CMK (cell line): ENCODE measurements at places on chromosomes 5 and 9.

- no peak for DNase-seq
Measured at GRCh38 chr9:104784098-104784497, 20.2 kb downstream of the NIPSNAP3B start.

GRCh38 chr5:112684121-112684520, 53.6 kb upstream of the APC start:
- DNase-seq: no peak

DNA sequence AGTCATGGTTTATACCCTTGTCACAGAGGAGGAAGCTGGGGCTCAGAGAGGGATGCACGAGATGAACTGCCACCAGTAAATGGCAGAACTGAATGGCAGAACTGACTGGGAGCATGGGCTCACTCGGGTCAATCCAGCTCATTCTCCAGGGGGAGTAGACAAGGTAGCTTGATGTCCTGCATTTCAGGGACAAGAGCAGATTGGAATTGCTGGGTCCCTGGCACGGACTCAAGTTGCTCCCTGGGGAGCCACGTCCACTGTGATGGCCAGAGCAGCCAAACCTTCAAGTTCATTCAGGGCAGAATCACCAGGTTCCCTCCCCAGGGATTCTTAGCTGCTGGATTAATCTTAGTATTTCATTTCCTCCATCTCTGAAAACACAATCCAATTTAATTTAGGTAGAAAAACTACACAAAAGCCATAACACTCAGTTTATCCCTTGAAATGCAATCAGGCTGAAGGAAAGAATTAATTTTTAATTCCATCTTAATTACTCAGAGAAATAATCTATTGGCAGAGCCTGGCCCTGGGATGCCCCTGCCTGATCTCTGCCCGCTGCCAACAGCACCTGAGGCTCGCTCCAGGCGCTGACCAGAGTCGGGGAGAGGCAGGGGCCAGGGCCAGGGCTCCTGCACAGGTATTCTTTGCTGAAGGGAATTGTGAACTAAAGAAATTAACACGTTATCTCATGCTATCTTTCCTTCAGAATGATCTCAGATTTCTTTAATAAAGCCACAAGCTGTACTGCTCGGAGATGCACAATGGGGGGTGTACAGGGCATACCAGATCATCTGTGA, 42.0 kb upstream of the UNC5A start:
- DNase-seq: no peak

DNA sequence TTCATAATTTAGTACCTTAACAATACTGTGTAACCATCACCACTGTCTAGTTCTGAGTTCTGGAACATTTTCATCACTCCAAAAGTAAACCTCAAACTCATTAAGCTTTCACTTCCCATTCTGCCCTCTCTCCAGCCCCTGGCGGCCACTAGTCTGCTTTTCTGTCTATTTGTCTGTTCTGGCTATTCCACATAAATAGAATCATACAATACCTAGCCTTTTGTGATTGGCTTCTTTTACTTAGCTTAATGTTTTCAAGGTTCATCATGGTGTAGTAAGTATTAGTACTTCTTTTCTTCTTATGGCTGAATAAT, 138.7 kb downstream of the RAPGEF6 start:
- no peak for DNase-seq

DNA sequence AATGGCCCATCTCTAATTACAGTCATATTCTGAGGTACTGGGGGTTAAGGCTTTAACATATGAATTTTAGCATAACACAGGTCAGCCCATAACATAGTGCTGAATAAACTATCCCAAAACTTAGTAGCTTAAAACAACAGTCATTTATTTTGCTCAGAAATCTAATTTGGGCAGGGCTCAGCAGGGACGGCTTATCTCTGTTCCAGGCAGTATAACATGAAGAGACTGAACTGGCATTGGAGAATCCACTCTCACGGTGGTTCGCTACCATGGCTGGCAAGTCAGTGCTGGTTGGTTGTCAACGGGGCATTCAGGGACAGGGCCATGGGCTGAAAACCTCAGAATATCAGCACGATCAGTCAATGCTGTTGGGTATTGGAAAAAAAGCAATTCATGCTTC, 520.8 kb upstream of the DAP start:
- DNase-seq: no peak

DNA sequence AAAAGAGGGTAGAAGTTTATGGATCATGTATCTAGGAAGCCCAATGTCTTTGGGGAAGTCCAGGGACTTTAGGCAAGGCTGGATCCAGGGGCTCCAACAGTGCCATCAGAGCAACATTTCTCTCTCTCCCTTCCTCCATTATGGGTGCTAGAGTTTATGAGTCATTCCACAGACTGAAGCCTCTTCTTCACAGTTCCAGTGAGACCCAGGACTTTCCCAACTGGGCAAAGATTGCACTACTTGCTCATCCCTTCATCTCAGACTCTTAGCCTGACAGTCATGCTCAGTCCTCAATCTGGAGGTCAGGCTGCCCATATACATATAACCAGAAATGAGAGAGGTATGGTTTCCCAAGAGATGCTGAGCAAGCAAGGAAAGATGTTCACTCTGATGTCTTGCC, 110.7 kb downstream of the FEM1C start:
- no peak for DNase-seq

DNA sequence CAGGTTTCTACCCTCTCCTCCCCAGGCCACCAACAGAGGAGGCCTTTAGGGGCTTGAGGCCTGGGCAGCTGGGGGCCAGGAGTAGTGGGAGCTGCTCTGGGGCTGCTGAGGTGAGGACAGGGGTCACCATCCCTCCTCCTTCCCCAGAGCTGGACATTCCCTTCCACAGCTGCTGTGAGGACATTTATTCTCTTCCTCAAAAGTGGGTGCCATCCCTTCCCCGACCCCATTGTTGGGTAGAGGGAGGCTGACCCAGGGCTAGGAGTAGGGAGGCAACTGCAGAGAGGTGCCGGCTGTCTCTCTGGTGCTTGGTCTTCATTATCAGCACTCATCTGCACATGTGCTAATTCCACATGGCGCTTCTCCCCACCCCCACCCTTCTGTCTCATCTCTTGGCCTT, 113.9 kb upstream of the FBXL7 start:
- no peak for DNase-seq

GRCh38 chr5:88159591-88159990, 109.1 kb downstream of the TMEM161B start:
- DNase-seq: no peak
